ENCODE measurements at places on chromosomes 6 and 20. TPM values are rescaled to one million over a fixed set of nuclear protein-coding genes. Genes with fewer than 3 reads are reported as not detected.
A peak's percentile ranks its signal among the peaks of the same experiment; 100 is the strongest.

- no peaks in the 10 kb centered on the region for H3K27me3 ChIP-seq
- no peak for DNase-seq
- H3K27ac ChIP-seq, result no peak overlapping the region
These were observed 7.6 kb upstream of the OTOR start for GRCh38 chr20:16740365-16741072.

GRCh38 chr6:44662461-44663121 lies 275.1 kb downstream of the CDC5L start:
- H3K4me1 ChIP-seq, result no peaks in the 10 kb centered on the region
- no peak for DNase-seq
- H3K36me3 ChIP-seq, result no peaks in the 10 kb centered on the region
- H3K27me3 ChIP-seq, result no peaks in the 10 kb centered on the region
- no peak overlapping the region for H3K27ac ChIP-seq
- H3K4me3 ChIP-seq, result no peak overlapping the region

- H3K27ac ChIP-seq, result no peak overlapping the region
- H3K4me1 ChIP-seq, result no peaks in the 10 kb centered on the region
- H3K27me3 ChIP-seq, result no peaks in the 10 kb centered on the region
- no peak for DNase-seq
- H3K36me3 ChIP-seq, result no peaks in the 10 kb centered on the region
These were observed 190.8 kb downstream of the TBC1D32 start for GRCh38 chr6:121143476-121143875.

DNA sequence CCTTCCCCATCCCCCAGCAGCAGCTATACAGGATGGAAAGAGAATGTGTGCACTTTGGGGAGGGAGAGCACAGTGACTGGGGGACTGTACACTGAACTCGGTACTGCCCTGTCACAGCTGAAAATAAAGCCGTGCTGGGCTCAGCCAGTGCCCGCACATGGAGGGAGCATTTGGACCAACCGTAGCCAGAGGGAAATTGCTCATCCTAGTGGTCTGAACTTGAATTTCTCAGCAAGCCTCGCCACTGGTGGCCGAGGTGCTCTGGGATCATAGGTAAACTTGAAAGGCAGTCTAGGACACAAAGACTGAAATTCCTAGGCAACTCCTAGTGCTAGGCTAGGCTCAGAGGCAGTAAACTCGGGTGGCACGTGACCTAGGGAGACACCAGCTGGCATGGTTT lies 61.0 kb downstream of the DZANK1 start:
- H3K36me3 ChIP-seq, result no peaks in the 10 kb centered on the region
- H3K4me3 ChIP-seq, result no peak overlapping the region
- H3K27ac ChIP-seq, result no peak overlapping the region
- H3K27me3 ChIP-seq, result no peaks in the 10 kb centered on the region

- H3K36me3 ChIP-seq, result no peaks in the 10 kb centered on the region
- H3K4me3 ChIP-seq, result no peak overlapping the region
- no peaks in the 10 kb centered on the region for H3K27me3 ChIP-seq
- H3K4me1 ChIP-seq, result no peaks in the 10 kb centered on the region
- no peak for DNase-seq
These were observed 263.9 kb upstream of the NT5E start for GRCh38 chr6:85185977-85186376.

TTPAL gene
- 15.9 TPM for polyA plus RNA-seq

DNA sequence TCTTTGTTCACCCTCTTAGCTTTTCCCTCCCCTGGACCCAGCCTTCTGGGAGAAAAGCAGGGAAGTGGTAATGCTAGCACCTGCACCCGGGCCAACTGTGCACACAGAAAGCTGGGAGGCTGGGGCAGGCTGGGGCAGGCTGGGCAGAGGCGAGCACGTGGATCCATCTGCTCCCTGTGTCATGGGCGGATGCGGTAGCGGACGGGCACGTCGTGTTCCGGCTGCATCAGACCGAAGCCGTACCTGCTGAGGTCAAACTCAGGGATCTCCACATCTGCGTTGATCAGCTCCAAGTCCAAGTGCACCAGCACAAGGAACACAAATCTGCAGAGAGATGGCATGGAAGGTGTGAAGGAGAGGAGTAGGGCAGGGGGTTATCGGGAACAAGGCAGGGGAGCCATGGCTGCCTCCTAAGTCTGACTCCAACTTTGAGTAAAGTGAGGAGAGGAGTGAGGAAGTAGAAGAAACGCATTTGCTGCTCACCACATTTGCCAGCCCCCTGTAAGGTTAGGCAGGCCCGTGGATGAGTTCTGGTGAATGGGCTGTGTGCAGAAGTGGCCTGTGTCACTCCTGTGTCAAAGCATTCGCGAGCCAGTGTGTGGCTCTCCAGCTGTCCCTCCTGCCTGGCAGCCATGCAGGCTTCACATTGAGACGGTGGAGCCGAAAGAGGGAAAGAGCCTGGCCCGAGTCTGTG lies 25.4 kb upstream of the KCNB1 start:
- H3K4me1 ChIP-seq, result no peaks in the 10 kb centered on the region
- no peaks in the 10 kb centered on the region for H3K36me3 ChIP-seq
- no peak for DNase-seq
- H3K27me3 ChIP-seq, result peaks cover 10% of the 10 kb centered on the region
- H3K4me3 ChIP-seq, result no peak overlapping the region

DNA sequence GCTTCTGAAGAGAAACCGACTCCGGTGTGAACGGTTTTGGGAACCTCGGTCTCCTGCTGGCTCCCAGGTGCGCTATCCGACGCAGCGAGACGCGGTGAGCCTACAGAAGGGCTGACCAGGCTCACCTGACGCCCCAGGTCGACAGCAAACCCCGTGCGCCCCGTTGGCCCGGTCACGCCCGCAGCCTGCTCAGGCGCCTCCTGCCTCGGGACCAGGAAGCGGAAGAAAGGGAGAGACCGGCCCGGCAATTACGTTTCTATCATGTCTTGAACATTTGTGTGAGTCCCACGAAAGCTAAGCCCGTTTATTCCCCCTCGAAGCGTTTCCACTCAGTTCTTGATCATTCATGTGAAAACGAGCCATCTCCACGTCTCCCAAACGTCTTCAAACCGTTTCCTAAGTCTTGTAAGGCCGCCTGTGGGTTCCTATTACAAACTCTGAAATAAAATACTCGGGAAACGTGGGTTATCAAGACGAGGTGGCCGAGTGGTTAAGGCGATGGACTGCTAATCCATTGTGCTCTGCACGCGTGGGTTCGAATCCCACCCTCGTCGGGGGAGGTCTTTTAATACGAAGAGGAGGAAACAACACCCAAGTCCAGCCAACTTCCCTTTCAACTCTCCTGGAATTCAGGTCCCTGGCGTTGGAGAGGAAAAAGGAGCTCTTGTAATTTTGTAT lies 150.5 kb upstream of the PRSS16 start:
- no peak overlapping the region for H3K27ac ChIP-seq
- H3K4me1 ChIP-seq, result peaks cover 12% of the 10 kb centered on the region
- H3K36me3 ChIP-seq, result no peaks in the 10 kb centered on the region
- peaks cover 22% of the 10 kb centered on the region for H3K27me3 ChIP-seq
- peak; percentile 2 for DNase-seq

TGM2 gene
- not detected for polyA plus RNA-seq

ADGRB3 gene
- not detected for polyA plus RNA-seq

SERINC3 gene
- polyA plus RNA-seq, result 204 TPM

GRCh38 chr20:49859011-49859410 lies 46.4 kb downstream of the SLC9A8 start:
- no peak overlapping the region for H3K27ac ChIP-seq
- peaks cover 22% of the 10 kb centered on the region for H3K36me3 ChIP-seq
- H3K27me3 ChIP-seq, result no peaks in the 10 kb centered on the region
- no peak overlapping the region for H3K4me3 ChIP-seq

RGS17 gene
- polyA plus RNA-seq, result 0.49 TPM

DNA sequence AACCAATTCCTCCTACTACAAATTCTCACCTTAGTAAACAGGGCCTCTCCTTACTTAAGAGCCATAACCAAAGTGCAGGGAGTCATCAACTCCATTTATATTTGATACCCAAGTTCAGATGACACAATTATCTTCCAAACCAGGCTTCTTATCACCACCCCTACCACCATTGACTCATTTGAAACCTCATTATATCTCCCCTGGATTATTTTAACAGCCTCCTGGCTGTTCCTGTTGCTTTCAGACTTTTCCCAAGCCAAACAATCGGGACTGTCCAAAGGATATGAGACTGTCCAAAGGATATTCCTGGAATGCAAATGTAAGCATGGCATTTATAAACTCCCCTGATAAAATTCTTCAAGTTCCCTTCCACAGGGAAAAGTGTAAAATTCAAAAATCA lies 394.3 kb downstream of the MAFB start:
- H3K27me3 ChIP-seq, result no peaks in the 10 kb centered on the region
- H3K4me3 ChIP-seq, result no peak overlapping the region
- DNase-seq, result no peak
- no peak overlapping the region for H3K27ac ChIP-seq
- no peaks in the 10 kb centered on the region for H3K4me1 ChIP-seq

- H3K36me3 ChIP-seq, result no peaks in the 10 kb centered on the region
- H3K4me3 ChIP-seq, result no peak overlapping the region
- no peaks in the 10 kb centered on the region for H3K27me3 ChIP-seq
- H3K27ac ChIP-seq, result no peak overlapping the region
These were observed 330.1 kb downstream of the HDGFL1 start for GRCh38 chr6:22899426-22899825.

GRCh38 chr20:23419995-23420901 lies 1.0 kb downstream of the NAPB start:
- H3K27me3 ChIP-seq, result no peaks in the 10 kb centered on the region
- no peaks in the 10 kb centered on the region for H3K36me3 ChIP-seq
- H3K27ac ChIP-seq, result peak overlapping the region; percentile 76
- peak; percentile 24 for DNase-seq
- peaks cover 18% of the 10 kb centered on the region for H3K4me1 ChIP-seq
- H3K4me3 ChIP-seq, result peak overlapping the region; percentile 82

DNA sequence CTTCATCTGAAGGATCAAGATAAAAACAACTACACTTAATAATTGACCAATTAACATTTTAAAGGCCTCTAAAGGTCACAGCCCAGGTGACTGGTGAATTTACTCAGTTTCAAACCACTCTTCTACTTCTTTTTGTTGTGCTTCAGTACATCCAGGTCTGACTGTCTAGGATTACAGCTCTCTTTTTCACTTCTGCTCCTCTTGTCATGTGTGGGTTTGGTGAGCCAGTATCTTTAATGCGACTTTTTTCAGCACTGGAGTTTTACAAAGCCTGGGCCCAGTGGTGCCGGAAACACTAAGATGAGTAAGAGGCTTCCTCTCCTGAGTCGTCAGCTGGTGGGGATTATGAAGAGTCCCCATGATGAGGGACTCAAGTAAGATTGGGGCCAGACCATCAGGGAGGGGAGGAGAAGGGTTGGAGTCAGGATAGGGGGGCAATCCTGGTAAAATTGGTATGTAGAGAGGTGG lies 27.0 kb downstream of the HECA start:
- peak overlapping the region; percentile 27 for H3K4me3 ChIP-seq
- no peaks in the 10 kb centered on the region for H3K27me3 ChIP-seq
- peaks cover 7% of the 10 kb centered on the region for H3K36me3 ChIP-seq
- DNase-seq, result peak; percentile 78

DNA sequence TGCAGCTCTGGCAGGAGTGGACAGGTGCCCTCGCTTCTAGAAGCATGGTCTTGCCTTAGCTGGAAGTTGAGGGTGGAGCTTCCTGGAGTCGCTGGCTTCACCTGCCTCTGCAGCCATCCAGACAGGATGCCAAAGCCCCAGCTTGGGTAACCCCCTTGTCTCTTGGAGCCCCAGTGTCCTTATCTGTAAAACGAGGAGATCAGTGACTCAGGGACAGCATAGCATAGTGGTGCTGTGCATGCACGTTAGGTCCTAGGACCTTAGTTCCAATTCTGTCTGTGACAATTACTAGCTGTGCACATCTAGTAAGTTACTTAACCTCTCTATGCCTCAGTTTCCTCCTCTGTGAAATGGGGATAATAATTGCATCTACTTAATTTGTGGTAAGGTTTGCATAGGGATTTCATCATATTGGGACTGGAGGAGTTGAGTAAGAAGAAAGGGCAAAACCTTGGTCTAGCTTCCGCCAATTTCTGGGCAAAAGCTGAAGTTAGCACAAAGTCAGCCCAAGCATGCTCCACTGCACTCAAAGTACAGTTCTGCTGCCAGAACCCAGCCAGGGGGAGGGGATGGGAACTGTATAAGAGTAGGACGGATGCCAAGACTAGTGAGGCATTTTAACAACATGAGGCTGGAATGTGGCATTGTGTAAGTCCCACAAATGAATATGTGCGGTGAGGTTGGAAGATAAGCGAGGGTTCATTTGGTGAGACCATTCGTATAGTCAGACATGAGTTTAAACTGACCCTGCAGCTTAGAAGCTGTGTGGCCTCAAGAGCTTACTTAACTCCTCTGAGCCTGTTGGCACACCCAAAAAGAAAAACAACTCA lies 24.5 kb downstream of the TOX2 start:
- peaks cover 27% of the 10 kb centered on the region for H3K4me1 ChIP-seq
- no peak overlapping the region for H3K4me3 ChIP-seq
- DNase-seq, result no peak
- H3K27ac ChIP-seq, result no peak overlapping the region
- no peaks in the 10 kb centered on the region for H3K27me3 ChIP-seq

DNA sequence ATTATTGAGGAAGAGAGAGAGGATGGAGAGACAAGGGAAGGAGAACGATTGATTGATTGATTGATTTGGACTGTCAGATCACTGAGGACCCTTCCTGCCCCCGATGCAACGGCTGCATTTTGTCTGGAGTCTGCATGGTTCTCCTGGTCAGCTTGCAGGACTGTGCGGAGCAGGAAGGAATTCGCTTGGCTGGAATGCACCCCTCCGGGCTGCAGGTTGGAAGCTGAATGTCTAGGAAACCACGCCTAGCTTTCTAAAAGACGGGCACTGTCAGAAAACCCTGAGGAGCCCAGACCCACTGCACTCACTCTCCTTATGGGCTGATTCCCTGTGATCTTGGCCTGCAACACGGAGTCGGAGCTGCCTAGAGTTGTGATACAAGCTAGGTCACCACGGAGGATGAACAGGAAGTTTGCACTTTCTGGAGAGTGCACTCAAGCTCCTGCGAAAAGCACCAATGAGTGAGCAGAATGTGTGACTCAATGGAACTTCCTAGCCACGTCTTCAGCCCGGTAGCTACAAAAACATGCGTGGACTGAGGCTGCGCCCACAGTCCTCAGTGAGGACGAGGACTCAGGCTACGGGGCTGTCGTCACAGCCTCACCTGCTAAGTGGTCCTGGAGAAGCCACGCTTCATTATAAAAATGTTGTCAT lies 14.4 kb downstream of the DACT2 start:
- no peaks in the 10 kb centered on the region for H3K27me3 ChIP-seq
- H3K27ac ChIP-seq, result no peak overlapping the region
- H3K36me3 ChIP-seq, result no peaks in the 10 kb centered on the region
- DNase-seq, result no peak

GRCh38 chr20:48912065-48912464 lies 9.4 kb upstream of the ARFGEF2 start:
- no peak overlapping the region for H3K4me3 ChIP-seq
- no peak overlapping the region for H3K27ac ChIP-seq
- no peaks in the 10 kb centered on the region for H3K4me1 ChIP-seq

- no peak overlapping the region for H3K4me3 ChIP-seq
- H3K36me3 ChIP-seq, result no peaks in the 10 kb centered on the region
- H3K4me1 ChIP-seq, result no peaks in the 10 kb centered on the region
These were observed 41.3 kb upstream of the NOP56 start for GRCh38 chr20:2610941-2611720.

- H3K4me3 ChIP-seq, result no peak overlapping the region
- no peak for DNase-seq
- no peaks in the 10 kb centered on the region for H3K27me3 ChIP-seq
These were observed 137.6 kb upstream of the ECI2 start for GRCh38 chr6:4272996-4273395.

MEP1A gene
- polyA plus RNA-seq, result not detected

- H3K4me1 ChIP-seq, result no peaks in the 10 kb centered on the region
- no peak overlapping the region for H3K4me3 ChIP-seq
- no peaks in the 10 kb centered on the region for H3K27me3 ChIP-seq
These were observed 144.8 kb upstream of the ENPP5 start for GRCh38 chr6:46315589-46315988.

OPN5 gene
- polyA plus RNA-seq, result not detected

SYCP2 gene
- polyA plus RNA-seq, result 2.3 TPM

- H3K27ac ChIP-seq, result no peak within 1 kb of the TSS
- no peaks in the 10 kb centered on the region for H3K36me3 ChIP-seq
- H3K4me1 ChIP-seq, result peaks cover 7% of the 10 kb centered on the region
These were observed at the start of gene SNAP25 for GRCh38 chr20:10218536-10219451. TSS of gene SNAP25 (plus strand) at chr20:10218830. CDS start at chr20:10275492, 56,662 bp downstream.

C2 gene
- not detected for polyA plus RNA-seq

TRPC4AP gene
- polyA plus RNA-seq, result 59.8 TPM

Data from CD8-positive, alpha-beta memory T cell (primary cell).